ENCODE measurements at places on chromosomes 5 and 9.
A peak's percentile ranks its signal among the peaks of the same experiment; 100 is the strongest.

- peak; percentile 8 for DNase-seq
These were observed 3.7 kb upstream of the PJA2 start for GRCh38 chr5:109413458-109413857.

GRCh38 chr9:19989213-19989612 lies 200.4 kb upstream of the SLC24A2 start:
- DNase-seq = no peak

DNA sequence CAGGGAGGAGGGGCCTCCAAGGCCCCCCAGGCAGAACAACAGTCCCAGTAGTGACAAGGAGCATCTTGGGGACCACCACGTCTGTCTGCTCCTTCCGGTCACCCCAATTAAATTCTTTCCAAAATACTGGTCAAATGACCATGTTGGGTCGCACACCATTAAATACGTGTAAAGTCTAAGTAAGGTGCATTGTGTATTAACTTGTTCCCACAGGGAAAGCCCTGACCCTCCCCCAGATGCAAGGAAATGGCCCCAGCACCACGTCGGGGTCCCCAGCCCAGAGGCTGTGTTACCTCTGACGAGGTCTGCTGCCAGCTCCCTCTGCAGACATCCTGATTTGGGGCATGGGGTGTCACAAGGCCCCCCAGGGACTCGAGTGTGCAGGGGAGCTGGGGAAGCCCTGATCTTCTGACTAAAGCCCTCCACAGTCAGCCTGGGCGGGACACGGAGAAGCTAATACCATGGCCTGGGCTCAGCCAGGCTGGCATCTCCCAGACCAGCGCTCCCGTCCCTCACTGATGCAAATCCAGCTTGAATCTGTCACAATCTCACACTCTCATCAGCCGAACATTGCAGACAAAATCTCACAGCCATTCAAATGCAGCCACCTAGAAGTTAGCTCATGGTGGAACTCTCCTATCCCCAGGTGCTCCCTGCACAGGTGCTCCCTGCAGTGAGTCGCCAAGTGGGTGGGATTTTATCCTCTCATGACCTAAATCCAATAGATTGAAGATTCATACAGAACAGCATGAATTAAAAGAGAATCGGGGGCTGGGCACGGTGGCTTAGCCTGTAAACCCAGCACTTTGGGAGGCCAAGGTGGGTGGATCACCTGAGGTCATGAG lies 13.6 kb downstream of the TERT start:
- no peak for DNase-seq

DNA sequence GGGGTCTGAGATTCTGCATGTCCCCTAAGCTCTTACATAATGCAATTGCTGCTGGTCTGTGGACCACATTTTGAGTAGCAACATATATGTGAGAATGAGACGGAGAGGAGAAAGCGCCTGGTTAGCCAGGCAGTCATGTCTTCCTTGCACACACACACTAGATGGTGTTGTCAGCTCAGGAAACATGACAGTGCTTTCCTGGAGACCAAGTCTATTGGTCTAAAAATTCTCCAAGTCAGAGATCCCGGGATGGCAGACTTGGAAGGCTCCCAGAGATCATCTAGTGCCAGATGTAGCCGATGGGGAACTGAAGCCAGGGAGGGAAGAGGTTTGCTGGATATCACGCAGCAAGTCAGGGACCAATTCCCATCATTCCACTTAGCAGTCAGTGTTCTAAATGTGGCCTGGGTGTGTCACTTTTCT lies 53.4 kb downstream of the GALNT12 start:
- no peak for DNase-seq

Data from NCI-H1417 treated with DMSO at 0.1 percent for 48 hours (cell line).